KBM-7 (cell line): ENCODE measurements at places on chromosomes 2 and 18.
A peak's percentile ranks its signal among the peaks of the same experiment; 100 is the strongest.

DNA sequence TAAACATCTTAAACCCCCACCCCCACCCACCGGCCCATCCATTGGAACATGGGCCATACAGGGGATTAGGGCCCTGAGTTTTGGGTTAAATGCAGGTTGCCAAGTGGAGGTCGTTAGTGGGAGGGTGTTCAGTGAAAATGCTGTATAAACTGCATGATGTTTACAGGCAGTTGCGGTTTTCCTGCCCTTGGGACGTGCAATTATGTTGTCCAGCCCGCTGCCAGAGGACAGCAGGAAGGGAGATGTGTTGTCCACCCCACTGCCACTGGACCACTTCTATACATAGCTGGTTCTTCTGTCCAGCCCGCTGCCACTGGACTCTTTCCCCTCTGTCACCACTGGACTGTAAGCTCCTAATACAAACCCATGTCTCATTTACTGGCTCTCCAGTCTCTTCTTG is 2.7 kb upstream of the LAPTM4A start:
- no peak for DNase-seq

DNA sequence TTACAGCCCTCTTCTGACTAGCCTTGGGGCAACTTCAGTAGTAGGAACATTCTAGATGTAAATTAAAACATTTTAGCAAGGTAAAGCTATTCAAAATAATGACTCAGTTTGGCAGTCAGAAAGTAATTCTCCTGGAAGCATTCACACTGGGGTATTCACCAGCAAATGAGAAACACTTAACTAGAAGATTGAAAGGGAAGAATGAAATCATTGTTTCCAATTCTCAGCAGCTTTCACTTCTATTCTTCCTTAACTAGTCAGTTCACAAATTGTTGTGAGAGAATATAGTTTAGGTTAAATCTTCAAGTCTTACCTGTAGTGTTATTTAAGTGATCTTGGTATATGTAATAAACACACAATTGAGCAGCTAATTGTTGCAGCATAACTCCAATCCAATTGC is 1135.6 kb upstream of the FAM98A start:
- no peak for DNase-seq

GRCh38 chr18:56377231-56377630 is 261.2 kb downstream of the TXNL1 start:
- no peak for DNase-seq

GRCh38 chr2:37148325-37148724 is 8.5 kb downstream of the EIF2AK2 start:
- DNase-seq: no peak

- DNase-seq: no peak
These were observed 80.2 kb upstream of the NEUROD1 start for GRCh38 chr2:181760521-181760920.

GRCh38 chr2:112626604-112627059 is 19.1 kb upstream of the SLC20A1 start:
- DNase-seq: peak; percentile 82

- DNase-seq: no peak
These were observed 11.0 kb upstream of the OSR1 start for GRCh38 chr2:19369341-19369955.

GRCh38 chr2:129302561-129303183 is 676.8 kb upstream of the RAB6C start:
- no peak for DNase-seq

- DNase-seq: no peak
These were observed 193.6 kb upstream of the FANCL start for GRCh38 chr2:58434692-58435091.

GRCh38 chr2:95573866-95574265 is 17.9 kb upstream of the TRIM43 start:
- DNase-seq: no peak

GRCh38 chr2:160538559-160539355 is 45.1 kb upstream of the RBMS1 start:
- no peak for DNase-seq

- DNase-seq: no peak
These were observed 162.8 kb downstream of the TPGS2 start for GRCh38 chr18:36665952-36666351.

- DNase-seq: no peak
These were observed 63.5 kb downstream of the NRP2 start for GRCh38 chr2:205745661-205746419.

GRCh38 chr2:1950474-1950873 is 206.2 kb upstream of the PXDN start:
- DNase-seq: no peak

- no peak for DNase-seq
These were observed 37.3 kb upstream of the RNF152 start for GRCh38 chr18:61929881-61930640.

DNA sequence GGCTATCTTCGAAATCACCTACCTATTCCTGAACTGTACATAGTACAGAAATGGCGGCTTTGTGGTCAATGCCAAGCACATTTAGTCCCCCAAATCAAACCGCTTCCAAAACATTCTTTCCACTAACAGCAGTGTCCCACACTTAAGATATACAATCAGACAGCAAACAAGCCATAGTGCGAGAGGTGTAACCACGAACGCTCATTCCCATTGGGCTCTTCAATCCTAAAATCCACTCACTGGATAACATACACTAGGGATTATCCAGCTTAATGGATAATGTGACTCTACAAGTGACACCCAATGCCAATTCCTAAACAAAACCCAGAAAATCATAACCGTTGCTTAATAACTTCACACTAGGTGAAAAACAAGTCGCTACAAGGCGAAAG is 2.0 kb downstream of the XPO1 start:
- DNase-seq: no peak

GRCh38 chr2:208256192-208256782 is 1.4 kb upstream of the IDH1 start:
- DNase-seq: no peak

- DNase-seq: no peak
These were observed 31.4 kb downstream of the KCNIP3 start for GRCh38 chr2:95328358-95329125.

DNA sequence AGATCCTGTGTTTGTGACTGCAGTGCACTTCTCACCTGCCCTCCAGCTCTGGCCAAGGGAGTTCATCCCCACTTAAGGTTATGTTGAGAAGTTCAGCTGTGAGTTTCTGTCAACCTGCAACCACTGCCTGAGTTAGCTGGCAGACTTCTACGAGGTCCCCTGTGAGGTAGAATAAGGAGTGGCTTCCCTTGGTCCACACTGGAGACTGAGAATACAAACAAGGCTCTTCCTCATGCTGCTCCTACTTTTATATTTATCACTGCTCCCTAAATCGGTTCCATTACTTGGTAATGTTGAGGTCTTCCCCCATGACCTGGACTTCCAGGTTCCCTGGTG is 353.2 kb upstream of the CWC22 start:
- no peak for DNase-seq

- peak; percentile 31 for DNase-seq
These were observed 24.7 kb upstream of the NMUR1 start for GRCh38 chr2:231554748-231555545.

DNA sequence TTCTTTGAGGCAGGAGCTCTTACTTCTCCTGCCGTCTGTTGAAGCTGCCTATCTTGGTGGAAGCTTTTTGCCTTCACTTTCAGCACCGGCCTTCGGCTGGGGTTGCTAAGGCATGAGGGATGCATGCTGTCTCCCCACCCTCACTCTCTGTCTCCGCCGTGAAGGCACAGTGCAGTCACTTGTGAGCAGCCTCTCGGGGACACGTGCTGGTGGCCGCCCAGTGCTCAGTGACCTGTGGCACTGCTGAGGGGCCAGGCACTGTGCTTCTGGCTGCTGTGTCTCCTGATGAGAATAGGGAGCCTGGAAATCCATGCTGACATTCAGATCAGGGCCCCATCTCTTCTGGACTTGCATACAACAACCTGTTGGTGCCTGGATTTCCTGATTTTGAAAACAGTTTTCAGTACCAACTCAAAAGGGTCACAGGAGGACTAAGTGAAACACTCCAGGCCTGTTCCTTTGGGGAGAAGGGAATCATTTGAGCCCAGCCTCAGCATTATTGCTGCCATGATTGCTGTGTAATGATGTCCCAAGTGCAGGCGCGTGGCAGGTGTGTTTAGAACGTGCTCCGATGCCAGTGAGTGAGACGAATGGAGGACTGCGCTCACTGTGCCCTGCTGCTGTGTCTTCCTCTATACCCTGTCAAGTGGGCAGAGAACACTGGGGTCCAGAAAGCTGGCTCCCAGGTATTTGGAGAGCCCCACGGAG is 218.1 kb downstream of the SEPTIN10 start:
- DNase-seq: no peak

GRCh38 chr2:26637811-26638310 is 3.3 kb downstream of the CIB4 start:
- DNase-seq: no peak

DNA sequence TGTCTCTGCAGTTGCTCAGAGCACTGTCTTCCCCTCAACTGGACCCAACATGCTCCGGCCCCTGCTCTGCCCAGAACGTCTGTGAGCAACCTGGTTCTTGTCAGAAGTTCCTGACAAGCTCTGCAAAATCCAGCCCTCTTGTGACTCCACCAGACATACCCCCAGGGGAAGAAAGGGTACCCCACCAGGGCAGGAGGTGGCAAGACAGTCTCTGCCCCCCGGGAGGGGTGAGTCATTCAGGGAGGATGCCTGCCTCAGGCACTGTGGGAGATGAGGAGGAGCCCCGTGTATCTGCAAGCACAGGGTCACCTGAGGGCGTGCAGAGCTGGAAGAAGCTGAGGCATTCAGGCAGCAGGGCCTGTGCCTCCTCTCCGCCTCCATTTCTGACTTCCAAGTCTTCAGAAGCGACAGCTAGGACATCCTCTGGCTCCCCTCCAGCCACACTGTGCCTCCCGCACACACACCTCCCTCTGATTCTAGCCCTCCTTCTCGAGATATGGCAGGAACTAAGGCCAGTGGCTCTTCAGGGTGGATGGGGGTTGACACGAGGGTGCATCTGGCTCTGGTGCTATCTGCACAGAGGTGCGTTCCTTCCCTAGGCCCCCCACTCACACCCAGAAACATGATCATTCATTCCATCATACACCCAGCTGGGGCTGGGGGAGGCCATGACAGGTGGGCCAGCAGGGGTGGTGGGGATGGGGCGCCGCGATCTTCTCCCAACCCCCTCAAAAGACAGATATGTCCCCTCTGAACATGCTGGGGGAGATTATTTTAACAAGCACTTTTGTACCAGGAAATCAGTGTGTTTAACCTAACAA is 222.2 kb downstream of the CYP26B1 start:
- DNase-seq: no peak

DNA sequence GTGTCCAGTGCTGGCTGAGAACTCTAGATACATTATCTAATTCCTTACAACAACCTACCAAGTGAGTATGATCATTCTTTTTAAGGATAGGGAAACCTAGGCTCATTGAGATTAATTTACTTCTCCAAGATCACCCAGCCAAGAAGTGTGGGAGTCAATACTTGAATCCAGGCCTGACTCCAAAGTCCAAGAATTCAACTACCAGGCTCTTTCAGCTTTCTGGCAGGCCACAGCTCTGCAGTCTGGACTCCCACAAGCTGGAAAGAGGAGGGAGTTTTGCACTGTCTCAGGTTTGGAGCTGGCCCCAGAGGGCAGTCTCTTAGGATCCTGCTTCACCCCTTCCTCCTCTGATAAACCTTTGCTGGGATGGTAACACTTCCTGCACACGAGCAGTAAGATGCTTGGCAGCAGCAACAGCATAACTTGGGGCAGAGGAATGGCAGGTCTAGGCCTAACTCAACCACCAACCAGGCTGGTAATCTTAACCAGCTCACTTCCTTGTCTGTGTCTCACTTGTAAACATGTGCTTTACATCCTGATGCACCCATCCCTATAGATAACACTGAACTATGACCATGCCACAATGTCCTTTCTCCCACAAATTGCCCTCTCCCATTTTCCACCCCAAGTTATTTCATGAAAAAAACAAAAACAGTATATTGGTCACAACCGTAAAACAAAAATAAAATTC is 111.1 kb upstream of the ACAA2 start:
- DNase-seq: no peak

DNA sequence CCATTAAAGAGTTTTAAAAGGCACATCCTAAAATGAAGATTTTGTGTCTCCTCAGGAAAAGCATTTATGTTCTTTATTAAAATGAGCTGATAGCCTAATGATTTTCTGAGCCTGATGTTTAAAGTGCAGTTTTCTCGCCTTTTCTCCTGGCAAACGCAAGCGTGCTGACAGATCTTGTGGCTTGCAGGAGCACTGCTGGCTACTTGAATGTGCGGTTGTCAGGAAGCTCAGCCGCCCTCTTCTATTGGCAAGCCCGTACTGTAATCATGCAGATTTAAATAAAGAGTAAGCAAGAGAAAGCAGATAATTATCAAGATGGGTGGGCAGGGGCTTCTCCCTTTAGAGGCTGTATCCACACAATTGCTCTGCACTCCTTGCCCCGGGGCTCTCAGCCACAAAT is 139.5 kb upstream of the SPHKAP start:
- DNase-seq: no peak
